ENCODE measurements at places on chromosomes 12 and 14. TPM values are rescaled to one million over a fixed set of nuclear protein-coding genes. Genes with fewer than 3 reads are reported as not detected.

DNA sequence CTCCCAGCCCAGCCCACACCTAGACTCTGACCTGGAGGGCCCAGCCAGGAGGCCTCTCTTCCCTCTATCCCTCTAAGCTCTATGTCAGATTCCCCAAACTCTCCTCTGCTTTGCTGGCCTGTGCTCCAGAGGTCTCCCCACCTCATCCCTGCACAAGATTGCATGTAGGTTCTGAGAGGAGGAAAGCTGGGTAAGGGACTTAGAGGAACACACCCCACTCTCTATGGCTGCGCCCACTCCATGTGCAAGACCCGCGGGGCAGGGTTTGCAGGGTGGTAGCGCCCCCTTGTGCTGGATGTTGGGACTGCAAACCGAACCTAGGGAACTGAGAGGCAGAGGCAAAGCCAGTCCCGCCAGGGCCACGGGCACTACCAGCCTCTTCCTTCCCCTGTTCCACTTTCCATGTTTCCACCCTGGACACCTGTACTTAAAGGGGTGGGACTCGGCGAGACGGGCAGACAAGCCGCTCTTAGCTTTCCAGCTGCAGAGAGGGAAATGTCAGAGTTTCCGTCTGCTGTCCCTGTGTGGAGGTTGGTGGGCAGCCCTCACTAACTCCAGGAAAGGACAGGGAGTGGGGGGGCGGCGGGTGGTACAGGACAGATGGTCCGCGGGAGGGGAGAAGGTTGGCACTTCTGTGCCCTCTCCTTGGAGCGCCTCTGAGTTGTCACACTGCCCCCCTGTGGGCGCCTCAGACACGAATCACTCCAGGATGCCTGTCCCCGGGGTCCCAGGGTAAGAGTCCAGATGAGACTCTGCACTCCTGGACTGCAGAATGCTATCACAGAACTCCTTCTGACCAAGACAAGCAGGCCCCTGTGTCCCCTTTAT is 16.8 kb downstream of the MMP14 start:
- peak overlapping the region; percentile 61 for H3K4me3 ChIP-seq
- no peak overlapping the region for H3K27ac ChIP-seq
- peak; percentile 90 for DNase-seq
- H3K4me1 ChIP-seq: peaks cover 42% of the 10 kb centered on the region
- no peaks in the 10 kb centered on the region for H3K36me3 ChIP-seq

- no peaks in the 10 kb centered on the region for H3K27me3 ChIP-seq
- H3K27ac ChIP-seq: no peak overlapping the region
- no peaks in the 10 kb centered on the region for H3K4me1 ChIP-seq
- no peak overlapping the region for H3K4me3 ChIP-seq
Measured at GRCh38 chr14:65533736-65534404, 121.3 kb downstream of the FUT8 start.

DNA sequence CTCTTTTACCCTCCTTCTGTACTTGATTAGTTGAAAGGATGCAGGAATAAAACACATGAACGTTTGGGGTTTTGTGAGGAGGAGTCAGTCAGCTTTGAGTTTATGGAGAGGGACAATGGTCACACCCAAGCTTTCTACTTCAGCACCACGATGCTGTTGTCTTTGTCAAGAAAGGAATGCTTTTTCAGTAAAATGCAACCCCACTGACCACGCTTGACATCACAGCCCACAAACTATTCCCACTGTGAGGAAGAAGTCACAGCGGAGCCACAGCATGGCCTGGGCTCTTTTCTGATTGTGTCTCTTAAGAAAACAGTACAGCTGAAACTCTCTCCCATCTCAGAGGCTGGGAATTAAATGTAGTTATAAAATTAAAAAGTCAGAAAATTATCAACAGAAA is 135.2 kb downstream of the APAF1 start:
- no peaks in the 10 kb centered on the region for H3K27me3 ChIP-seq
- H3K4me3 ChIP-seq: no peak overlapping the region
- H3K27ac ChIP-seq: no peak overlapping the region
- no peaks in the 10 kb centered on the region for H3K36me3 ChIP-seq
- no peaks in the 10 kb centered on the region for H3K4me1 ChIP-seq
- no peak for DNase-seq

The CCDC85C gene
- total RNA-seq: 32.3 TPM

GRCh38 chr14:105852378-105853088 is 326.1 kb downstream of the TMEM121 start:
- no peaks in the 10 kb centered on the region for H3K4me1 ChIP-seq
- H3K27me3 ChIP-seq: no peaks in the 10 kb centered on the region
- peak; percentile 1 for DNase-seq
- H3K4me3 ChIP-seq: no peak overlapping the region
- no peaks in the 10 kb centered on the region for H3K36me3 ChIP-seq

The AMN gene
- not detected for total RNA-seq

The RD3L gene
- total RNA-seq: 27.6 TPM

The PTGDR gene
- total RNA-seq: 1.1 TPM

DNA sequence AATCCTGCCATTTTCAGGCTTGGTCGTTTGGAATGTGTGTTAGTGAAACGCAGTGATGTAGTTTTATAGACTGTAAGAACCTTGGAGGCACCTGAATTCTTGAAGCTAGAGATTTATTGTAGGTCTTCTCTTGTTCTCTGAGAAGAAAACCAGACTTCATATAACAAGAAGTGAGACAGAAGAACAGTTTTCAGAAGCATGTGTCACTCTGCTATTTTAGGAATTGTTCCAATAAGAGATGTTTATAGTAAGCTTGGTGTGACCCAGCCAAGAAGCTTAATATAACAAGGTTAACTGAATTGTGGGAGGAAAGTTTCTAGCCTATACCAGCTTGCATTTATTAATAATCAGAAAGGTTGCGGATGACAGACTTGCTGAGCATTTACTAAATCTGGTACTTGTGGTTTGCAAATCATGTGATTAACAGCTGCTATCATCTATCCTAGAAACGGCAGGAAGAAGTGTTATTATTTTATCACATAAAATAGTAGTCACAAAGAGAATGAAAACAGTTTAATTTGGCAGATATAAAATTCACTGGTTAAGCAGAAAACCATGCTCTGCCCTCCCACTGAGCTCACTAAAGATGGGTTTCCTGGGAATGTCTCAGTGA is 49.2 kb upstream of the BCAT1 start:
- H3K36me3 ChIP-seq: no peaks in the 10 kb centered on the region
- H3K4me1 ChIP-seq: peaks cover 3% of the 10 kb centered on the region
- no peak overlapping the region for H3K27ac ChIP-seq
- no peaks in the 10 kb centered on the region for H3K27me3 ChIP-seq
- DNase-seq: no peak
- H3K4me3 ChIP-seq: no peak overlapping the region

DNA sequence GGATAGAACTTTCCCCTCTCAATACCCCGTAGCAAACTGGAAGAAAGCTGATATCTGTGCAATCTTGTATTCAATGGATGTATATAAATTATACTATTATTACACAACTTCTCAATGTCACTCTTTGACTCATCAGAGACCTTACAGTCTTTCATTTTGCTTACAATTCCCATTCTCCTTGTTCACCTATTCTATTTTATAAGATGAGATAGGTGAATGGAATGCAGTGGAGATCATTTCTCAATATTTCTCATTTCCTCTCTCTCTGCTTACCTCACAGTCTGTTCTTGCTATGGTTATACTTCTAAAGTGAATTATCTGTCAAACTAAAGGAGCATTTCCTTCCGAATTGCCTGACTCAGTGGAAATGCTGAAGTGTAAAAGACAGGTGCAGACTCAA is 14.9 kb downstream of the FOXA1 start:
- peaks cover 13% of the 10 kb centered on the region for H3K4me1 ChIP-seq
- no peak overlapping the region for H3K4me3 ChIP-seq
- H3K36me3 ChIP-seq: no peaks in the 10 kb centered on the region
- H3K27me3 ChIP-seq: peaks cover 80% of the 10 kb centered on the region

DNA sequence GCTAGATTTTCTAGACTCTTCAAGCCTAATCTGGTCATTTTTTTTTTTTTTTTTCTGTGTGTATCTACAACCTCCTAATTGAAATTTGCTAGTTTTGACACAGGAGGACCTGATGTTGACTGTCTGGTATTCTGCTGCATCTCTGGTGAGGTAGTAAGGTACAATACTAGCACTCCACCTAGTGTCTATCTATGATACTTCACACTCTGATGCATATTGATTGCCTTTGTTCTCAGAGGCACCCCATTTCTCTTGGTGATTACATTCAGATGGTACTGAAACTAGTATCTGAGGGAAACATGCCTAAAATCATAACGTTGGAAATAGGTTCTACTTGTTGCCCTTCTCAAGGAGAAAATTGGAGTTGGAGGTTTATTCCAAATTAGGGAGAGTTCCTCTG is 930.5 kb upstream of the NOVA1 start:
- H3K4me3 ChIP-seq: no peak overlapping the region
- H3K27ac ChIP-seq: no peak overlapping the region
- H3K4me1 ChIP-seq: no peaks in the 10 kb centered on the region
- no peaks in the 10 kb centered on the region for H3K27me3 ChIP-seq
- no peaks in the 10 kb centered on the region for H3K36me3 ChIP-seq

DNA sequence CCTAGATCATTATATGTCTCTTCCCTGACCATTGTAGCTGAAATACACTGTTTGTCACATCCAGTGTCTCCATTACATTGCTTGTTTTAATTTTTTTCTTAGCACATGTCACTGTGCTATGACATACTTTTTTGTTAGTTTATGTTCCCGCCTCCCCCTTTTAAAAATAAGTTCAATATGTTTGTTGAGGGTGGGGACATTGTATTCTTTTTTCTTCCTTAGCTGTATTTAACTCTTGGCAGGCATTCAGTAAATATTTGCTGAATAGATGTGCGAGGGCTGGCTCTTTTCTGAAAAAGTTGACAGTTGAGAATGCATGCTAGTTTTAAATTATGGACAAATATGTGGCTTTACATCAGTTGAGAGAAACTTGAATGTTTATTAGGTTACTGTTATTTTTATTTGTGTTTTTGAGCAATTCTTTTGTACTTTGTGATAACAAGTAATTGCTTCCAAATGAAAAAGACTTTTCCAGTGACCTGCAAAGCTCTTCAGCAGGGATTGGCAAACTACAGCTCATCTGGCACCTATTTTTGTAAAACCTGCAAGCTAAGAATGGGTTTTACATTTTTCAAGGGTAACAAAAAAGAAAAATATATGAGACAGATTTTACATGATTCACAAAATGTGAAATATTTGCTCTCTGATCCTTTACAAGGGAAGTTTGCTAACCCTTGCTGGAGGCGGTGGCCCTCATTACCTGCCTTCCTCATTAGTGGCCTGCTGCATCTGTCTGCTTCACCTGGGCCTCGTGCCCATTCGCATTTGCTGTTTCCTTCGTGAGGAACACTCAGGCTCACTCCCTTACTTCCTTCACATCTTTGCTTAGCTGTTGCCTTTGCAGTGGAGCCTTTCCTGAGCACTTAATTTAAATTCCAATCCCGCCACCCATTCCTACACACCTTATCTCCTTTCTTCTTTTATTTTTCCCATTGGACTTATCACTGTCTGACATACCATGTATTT is 229.4 kb downstream of the ERC1 start:
- H3K27me3 ChIP-seq: no peaks in the 10 kb centered on the region
- H3K27ac ChIP-seq: peak overlapping the region; percentile 32
- no peak overlapping the region for H3K4me3 ChIP-seq
- no peak for DNase-seq
- peaks cover 34% of the 10 kb centered on the region for H3K4me1 ChIP-seq

DNA sequence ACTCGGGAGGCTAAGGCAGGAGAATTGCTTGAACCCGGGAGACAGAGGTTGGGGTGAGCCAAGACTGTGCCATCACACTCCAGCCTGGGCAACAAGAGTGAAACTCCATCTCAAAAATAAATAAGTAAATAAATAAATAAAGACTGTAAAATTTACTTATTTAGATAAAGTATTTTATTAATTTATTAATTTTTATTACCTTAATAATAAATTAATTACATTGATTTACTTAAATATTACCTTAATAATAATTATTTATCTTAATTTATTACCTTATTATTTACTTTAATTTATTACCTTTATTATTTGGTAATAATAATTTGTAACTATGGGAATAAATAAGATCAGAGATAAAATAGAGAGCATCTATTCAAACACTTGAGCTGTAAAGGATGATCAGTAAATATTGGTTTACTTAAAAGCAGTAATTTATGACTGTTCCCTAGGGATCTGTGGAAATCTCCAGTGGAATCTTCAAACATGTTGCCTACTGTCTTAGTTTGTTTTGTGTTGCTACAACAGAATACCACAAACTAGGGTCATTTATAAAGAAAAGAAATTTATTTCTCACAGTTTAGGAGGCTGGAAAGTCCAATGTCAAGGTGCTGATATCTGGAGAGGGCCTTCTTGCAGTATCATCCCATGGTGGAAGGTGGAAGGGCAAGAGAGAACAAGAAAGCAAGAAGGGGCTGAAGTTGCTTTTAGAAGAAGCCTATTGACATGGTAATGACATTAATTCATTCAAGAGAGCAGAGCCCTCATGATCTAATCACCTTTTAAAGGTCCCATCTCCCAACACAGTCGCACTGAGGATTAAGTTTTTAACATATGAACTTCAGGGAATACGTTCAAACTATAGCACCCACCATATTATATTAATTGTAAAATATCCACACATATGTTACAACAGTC is 37.1 kb downstream of the SOCS2 start:
- H3K27me3 ChIP-seq: no peaks in the 10 kb centered on the region
- H3K36me3 ChIP-seq: no peaks in the 10 kb centered on the region
- DNase-seq: no peak
- no peaks in the 10 kb centered on the region for H3K4me1 ChIP-seq
- no peak overlapping the region for H3K4me3 ChIP-seq

The DAZAP2 gene
- total RNA-seq: 140 TPM

GRCh38 chr14:89508863-89509262 is 91.8 kb upstream of the FOXN3 start:
- peaks cover 10% of the 10 kb centered on the region for H3K4me1 ChIP-seq
- no peak overlapping the region for H3K4me3 ChIP-seq
- no peak for DNase-seq
- no peaks in the 10 kb centered on the region for H3K27me3 ChIP-seq
- no peak overlapping the region for H3K27ac ChIP-seq

- no peak overlapping the region for H3K4me3 ChIP-seq
- no peaks in the 10 kb centered on the region for H3K36me3 ChIP-seq
- no peaks in the 10 kb centered on the region for H3K27me3 ChIP-seq
- H3K27ac ChIP-seq: no peak overlapping the region
Measured at GRCh38 chr12:29616664-29617406, 119.3 kb upstream of the OVCH1 start.

- peaks cover 28% of the 10 kb centered on the region for H3K4me1 ChIP-seq
- H3K4me3 ChIP-seq: no peak overlapping the region
- H3K27me3 ChIP-seq: no peaks in the 10 kb centered on the region
- no peaks in the 10 kb centered on the region for H3K36me3 ChIP-seq
Measured at GRCh38 chr12:65886996-65887395, 62.7 kb downstream of the HMGA2 start.

The SLCO1B3 gene
- not detected for total RNA-seq
